ENCODE measurements at places on chromosomes 5 and 9. TPM values are rescaled to one million over a fixed set of nuclear protein-coding genes. Genes with fewer than 3 reads are reported as not detected.

- DNase-seq: peak; percentile 42
Measured at GRCh38 chr5:83281658-83282057, 189.9 kb upstream of the VCAN start.

GRCh38 chr5:141430332-141431113, at the start of gene PCDHGA12:
TSS of gene PCDHGA12 (plus strand) at chr5:141430507. CDS start at chr5:141430760, 253 bp downstream.
- peak; percentile 98 for DNase-seq

GRCh38 chr5:6772886-6773285, 59.7 kb downstream of the TENT4A start:
- DNase-seq: peak; percentile 78

GRCh38 chr5:82910905-82911304, 166.3 kb downstream of the TMEM167A start:
- DNase-seq: no peak

DNA sequence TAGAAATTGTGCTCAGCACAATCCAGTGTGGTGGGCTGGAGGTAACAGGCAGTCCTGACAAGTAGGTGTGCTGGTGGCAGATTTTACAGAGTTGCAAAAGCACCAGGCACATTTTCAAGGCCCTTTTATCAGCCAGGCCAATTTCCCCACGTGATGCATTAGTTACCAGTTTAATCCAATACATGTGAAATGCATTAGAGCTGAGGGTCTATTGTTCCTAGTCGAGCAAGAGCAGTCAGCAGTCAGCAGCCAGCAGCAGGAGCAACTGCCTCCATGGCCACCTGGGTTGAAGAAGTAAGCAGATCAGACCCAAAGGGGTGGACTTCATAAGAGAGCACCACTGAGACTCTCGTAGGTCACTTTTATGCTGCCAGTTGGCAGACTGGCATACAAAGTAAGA, 76.7 kb downstream of the EPB41L4A start:
- no peak for DNase-seq

DNA sequence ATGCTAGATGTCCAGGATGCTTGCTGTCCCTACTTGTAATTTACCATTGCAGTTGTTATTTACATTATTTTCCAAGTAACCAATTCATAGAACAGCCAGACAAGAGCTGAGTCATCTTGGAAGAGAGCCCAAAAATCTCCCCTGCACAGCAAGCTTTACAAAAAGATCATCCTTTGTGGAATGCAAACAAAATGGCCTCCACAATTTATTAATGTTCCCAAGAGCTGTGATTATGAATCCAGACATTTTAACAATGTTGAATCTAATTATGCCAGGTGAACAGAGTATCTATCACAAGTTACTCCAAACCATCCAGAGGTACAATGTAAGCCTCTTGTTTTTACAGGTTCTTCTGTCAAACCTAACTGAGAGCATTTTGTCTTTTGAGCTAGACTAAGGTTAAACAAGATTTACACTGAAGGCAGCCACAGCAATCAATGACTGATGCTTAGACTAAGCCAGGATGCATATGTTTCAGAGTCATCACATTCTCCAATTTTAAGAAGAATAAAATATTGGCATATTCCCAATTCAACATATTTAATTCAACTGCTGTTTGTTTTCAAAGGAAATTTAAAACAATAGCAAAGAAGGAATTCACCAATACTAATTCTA, 95.3 kb upstream of the SLC12A2 start:
- DNase-seq: no peak

DNA sequence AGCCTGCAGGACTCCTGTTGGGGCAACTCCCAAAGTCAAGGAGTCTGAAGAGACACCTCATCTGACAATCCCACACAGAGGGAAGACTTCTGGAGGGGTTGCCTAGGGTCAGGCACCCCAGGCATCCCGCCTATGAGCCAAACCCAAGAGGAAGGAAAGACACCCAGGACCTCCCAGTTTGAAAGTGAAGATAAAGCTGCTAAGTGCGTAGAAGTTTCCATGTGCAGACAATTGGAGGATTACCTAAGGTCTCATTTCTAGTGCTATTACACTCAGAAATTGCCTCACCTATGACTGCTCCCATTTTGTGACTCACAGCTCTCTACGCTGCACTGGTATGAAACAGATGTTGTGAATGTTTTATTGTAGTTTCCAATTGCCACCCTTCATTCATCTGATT, 322.9 kb downstream of the SLIT3 start:
- no peak for DNase-seq

GRCh38 chr9:136135326-136136126, 16.9 kb upstream of the TMEM250 start:
- DNase-seq: no peak

- DNase-seq: peak; percentile 88
Measured at GRCh38 chr9:127204771-127205470, 59.7 kb upstream of the GARNL3 start.

DNA sequence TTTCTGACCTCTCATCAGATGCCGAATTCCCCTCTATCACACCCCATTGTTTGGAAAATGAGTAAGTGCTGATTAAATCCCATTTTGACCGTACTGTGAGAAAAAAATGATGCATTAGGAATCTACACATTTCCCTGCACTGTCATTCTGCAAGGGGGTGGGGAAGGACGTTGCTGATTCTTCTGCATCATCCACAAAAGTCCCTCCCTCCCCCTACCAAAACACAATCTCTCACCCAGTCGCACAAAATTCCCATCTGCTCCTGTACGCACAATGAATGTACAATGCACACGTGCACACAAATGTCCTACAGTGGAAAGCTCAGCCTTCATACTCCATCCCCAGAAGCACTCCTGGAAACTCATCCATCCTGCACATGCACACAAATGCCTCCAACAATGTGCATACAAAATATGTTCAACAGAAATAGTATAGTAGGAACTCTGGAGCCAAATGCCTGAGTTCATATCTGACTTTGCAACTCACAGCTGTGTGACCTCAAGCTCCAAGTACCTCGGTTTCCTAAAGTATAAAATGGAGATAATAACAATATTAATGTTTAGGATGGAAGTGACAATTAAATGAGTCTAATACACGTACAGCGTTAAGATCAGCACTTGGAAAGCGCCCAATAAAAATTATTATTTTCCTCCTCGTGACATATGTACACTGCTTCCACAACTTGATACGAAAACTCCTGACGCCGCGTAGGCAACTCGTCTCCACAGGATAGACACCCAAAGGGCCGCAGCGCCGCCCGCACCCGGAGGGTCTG, 809 bp downstream of the TNIP1 start:
- no peak for DNase-seq

DNA sequence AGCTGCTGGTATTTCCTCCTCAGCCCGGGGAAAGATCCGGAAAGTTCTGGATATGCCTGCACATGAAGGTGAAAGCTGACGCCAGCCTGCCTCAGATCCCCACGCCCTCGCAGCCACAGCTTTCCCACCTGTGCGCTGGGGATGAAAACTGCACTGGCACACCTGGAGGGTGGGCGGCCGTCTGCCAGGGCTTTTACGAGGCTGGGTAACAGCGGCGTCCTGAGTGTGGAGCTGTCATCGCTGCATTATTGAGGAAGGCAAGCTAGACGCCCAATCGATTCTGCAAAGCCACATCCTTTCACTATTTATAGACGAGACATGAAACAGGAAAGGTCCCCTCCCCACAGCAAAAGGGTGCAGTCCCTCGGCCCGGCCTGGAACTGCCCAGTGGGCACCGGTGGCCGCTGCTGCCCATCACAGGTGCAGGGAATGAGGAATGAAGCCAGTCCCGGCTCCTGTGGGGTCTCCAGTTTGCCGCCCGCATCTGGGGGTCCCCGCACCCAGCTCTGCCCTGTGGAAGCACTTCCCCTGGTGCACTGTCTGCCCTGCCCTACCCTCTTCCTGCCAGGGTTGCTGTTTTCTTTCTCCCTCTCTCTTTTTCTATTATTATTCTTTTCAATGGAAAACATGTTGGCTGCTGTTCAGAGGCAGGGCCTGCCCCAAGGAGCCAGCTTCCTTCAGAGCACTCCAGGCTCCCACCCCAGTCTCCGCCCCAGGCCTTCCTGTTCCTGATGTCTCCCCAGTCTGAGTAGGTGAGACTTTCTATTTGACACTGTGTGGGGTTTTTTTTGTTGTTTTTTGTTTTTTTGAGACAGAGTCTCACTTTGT, 7.0 kb downstream of the NOTCH1 start:
- no peak for DNase-seq

Gene MSH3
- total RNA-seq: 20.6 TPM

Gene IFNA2
- not detected for total RNA-seq

Data from osteoblast (primary cell).